ENCODE measurements at places on chromosomes 3 and 15.

- no peak for ATAC-seq
Measured at GRCh38 chr15:41513506-41514227, at the start of gene LTK. Gene LTK, minus strand, starts transcription at chr15:41513827. Its CDS starts 118 bp downstream, at chr15:41513709.

- ATAC-seq, result peak; percentile 92
Measured at GRCh38 chr3:14124615-14125192, at the start of the genes CHCHD4 and TMEM43. Gene CHCHD4, minus strand, starts transcription at chr3:14124870. Its CDS starts 194 bp downstream, at chr3:14124676. Gene TMEM43, plus strand, starts transcription at chr3:14125052. Its CDS starts 142 bp downstream, at chr3:14125194.

- no peak for ATAC-seq
Measured at GRCh38 chr3:144760831-144761230, 789.2 kb downstream of the DIPK2A start.

GRCh38 chr15:57477736-57478522, 101.6 kb downstream of the CGNL1 start:
- ATAC-seq, result no peak

GRCh38 chr15:38828031-38828532, 263.5 kb upstream of the RASGRP1 start:
- no peak for ATAC-seq

DNA sequence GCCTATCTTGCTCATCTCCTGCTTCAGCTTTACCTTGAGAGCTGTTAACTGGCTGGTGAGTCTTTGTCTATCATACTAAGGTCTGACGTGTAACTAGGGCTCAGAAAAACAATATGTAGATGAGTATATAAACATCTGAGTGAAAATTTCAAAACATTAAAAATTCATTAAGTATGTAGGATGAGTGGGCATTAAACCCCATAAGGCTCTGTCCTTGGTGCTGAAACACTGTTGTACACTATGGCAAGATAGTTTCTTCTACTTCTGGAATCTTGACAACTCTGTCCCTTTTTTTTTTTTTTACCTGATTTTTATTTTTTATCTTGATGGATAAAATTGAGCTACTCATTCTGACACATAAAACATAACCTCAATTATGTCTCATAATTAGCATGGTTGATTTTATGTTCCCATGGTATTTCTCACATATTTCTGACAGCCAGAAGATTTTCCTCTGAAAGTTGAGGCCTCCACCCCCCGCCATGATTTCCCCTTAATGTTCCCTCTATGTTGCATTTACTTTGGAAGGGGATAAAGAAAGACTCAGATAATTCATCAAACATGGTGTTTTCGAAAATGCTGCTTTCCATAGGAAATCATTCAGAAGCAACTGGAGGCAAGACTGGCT, 54.3 kb downstream of the DGKG start:
- ATAC-seq, result no peak

GRCh38 chr15:50558012-50558411, 11.5 kb upstream of the USP50 start:
- ATAC-seq, result no peak

- no peak for ATAC-seq
Measured at GRCh38 chr3:43624619-43625305, 3.0 kb upstream of the ANO10 start.

DNA sequence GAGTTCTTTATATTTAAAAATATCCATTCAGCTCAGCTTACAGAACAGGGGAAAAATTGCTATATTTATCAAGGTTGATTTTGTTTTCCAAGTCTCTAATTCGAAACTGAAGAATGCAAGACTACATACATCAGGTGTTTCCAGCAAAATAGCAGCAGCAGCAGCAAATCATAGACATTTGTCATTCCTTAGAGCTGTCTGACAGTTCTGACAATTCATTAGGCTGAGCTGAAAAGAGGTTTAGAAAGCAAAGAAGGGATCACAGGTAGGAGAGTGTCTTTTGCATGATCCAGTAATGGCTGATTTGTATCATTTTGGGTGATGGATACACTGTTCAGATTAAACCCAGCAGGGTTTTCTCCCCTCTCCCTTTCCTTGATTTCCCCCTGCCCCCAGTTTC, 545.7 kb downstream of the MCTP2 start:
- ATAC-seq, result no peak

DNA sequence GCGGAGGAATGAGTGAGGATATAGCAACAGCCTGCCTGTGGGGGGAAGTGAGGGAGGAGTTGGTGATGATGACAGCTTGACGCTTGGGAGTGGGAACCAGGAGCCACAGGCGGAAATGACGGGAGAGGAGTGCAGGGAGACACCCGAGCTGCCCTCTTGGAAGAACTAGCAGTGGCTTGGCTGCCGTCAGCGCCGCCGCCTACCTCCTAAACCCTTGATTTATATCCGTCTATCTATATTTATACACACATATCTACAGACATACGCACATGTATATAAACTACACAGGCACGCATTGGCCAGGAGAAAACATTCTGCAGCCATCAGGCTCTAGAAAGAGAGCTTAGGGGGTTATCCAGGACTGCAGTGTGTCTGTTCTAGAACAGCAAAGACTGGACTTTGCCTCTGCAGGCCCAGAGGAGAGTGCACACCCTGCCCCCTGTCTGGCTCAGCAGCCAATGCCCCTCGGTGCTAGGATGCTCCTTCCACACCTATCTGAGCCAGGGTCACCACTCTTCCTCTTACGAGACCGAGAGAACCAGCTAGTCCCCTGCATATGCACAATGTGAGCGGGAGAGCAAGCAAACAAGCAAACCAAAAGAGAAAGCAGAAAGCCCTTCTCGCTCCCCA, 45.3 kb upstream of the MAGEF1 start:
- no peak for ATAC-seq
